Activated CD4-positive, alpha-beta T cell treated with anti-CD3 and anti-CD28 coated beads for 36 hours (primary cell): ENCODE measurements at places on chromosomes 6 and 20.
A peak's percentile ranks its signal among the peaks of the same experiment; 100 is the strongest.

DNA sequence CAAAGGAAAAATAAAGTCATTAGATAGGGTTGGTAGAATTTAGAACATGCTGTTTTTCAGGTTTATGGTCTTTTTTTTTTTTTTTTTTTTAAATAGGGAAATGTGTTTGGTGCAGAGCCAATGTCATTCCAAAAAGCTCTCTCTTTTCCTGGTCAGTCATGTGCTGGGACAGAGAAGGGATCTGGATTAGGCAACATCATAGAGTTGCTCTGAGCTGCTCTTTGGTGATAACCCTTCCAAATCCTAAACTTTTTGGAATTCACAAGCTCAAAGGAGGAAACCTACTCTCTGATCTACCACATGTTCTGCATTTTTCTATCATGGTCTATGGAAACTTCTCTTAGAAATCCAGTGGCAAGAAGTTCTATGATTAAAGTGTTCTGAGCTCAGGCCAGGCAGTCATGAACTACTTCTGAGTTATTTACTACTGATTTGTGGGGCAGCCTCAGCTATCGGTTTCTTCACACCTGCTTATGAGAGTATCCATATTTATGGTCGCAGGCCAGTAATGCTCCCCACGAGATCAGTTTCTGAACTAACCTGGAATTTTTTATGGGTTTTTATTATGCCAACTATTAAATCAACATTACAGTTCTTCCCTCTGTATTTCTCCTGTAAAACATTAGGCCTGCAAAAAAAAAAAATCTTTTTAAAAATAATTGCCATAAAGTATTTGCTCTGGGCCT, 4.8 kb downstream of the EDN1 start:
- DNase-seq = no peak

DNA sequence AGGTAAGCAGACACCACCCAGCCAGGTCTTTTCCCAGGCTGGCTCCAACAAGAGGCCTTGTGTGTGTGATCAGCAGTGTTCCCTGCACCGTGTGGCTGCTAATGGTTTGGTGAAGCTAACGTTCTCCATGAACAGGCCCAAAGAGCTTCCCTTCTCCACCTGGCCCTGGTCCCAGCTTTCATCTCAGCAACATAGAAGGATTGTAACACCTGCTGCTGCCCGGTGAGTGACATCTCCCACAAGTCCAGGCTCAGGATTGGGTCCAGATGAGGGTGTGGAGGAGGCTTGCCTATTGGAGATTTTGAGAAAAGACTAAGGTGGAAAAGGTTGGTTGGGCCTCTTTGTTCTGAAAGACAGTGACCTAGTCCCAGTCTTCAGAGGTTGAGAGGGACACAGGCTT, 89.6 kb downstream of the TMEM242 start:
- DNase-seq = no peak

DNA sequence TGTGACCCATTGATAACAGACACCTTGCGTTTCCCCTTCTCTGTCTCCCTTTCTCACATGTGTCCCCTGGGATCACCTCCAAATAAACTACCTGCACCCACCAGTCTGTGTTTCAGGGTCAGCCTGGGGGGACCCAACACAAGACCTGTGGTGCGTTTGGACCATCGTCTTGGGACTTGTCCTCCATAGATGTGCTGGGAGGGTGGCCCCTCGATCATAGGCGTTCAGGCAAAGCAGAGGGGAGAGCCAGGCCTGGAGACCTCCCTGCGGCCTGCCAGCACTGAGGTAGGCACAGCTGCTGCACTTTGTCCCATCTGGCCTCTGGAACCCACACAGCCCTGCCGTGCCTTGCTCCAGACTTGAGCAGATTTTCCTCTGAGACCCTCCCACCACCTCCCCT, 18.1 kb downstream of the CST9 start:
- no peak for DNase-seq

- DNase-seq = peak; percentile 27
Measured at GRCh38 chr6:11291582-11291981, 59.1 kb upstream of the NEDD9 start.

- DNase-seq = no peak
Measured at GRCh38 chr6:133778414-133779130, 110.3 kb upstream of the TCF21 start.

- DNase-seq = no peak
Measured at GRCh38 chr6:139655783-139656705, 281.6 kb upstream of the CITED2 start.

GRCh38 chr6:107823047-107823557, 1.0 kb downstream of the SCML4 start:
- peak; percentile 77 for DNase-seq

GRCh38 chr6:165726290-165726875, 63.3 kb upstream of the PDE10A start:
- no peak for DNase-seq

DNA sequence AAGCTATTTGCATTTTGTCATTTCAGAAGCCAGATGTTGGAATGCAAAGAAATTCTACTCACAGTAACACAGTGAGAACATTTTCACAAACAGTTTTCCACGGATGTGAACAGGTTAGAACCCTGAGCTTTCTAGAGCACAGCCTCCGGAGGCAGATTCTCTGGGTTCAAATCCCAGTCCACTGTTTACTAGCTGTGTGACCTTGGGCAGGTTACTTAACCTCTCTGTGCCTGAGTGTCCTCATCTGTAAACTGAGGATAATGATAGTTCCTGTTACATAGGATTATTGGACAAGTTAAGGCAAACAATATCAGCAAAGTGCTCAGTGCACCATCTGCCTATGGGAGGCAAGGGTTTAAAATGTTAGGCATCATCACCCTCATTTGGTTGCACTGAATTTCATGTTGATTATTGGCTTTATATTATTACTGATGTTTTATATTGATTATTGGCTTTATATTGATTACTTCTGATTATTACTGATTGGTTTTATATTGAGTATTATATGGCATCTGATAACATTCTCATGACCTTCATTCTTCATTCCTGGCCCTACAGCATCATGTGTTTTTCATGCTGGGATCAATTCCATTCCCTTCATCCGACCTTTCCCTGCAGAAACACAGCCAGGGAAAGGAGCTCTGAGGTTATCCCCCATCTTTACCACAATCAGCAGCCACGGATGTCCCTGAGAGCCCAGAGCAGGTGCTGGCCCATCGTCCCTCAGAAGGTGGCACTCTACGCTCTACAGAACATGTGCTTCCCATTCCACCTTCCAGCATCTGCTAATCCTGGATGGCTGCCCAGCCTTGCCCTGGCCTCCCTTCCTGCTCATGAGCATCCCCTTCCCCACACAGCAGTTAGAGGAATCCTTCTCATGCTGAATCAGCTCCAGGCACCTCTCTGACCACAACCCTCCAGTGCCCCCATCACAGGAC, 283.1 kb downstream of the PREX1 start:
- no peak for DNase-seq

GRCh38 chr6:156191895-156192294, 585.3 kb upstream of the ARID1B start:
- no peak for DNase-seq

DNA sequence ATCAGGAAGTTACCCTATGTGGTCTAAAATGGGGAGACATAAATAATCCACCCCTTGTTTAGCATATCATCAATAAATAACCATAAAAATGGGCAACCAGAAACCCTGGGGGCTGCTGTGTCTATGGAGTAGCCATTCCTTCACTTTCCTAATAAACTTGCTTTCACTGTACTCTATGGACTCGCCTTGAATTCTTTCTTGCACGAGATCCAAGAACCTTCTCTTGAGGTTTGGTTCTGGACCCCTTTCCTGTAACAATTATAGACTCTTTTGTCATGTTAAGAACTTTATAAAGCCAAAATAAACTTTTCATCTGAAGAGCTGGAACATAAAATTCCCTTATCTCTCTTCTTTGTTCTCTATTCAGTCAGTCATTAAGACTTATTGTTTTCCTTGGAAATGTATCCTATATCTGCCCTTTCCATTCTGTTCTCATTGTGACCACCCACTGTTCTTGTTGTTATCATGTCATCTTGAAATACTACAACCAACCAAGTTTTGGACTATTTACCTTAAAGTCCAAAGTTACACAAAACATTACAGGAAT, 29.3 kb upstream of the ZBTB24 start:
- DNase-seq = no peak

DNA sequence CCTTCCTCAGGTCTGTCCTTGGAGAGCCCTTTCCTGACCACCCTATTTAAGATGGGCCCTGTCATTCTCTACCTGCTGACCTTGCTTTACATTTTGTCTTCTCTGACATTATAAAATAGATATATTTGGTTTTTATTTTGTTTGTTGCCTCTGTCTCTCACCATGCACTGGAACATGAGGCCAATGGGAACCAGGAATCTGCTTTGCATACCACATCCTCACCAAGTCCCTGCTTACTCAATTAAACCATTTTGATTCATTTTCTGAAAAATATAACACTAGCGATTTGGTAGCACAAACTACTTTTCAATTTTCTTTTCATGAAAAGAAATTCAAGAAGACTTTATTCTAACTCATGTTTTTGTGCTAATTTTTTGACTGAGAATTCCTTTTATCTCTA, 32.8 kb upstream of the POPDC3 start:
- peak; percentile 24 for DNase-seq

GRCh38 chr20:61027218-61027617, 224.8 kb upstream of the CDH4 start:
- no peak for DNase-seq

- no peak for DNase-seq
Measured at GRCh38 chr20:41051009-41051825, 22.6 kb downstream of the TOP1 start.

GRCh38 chr6:56793938-56794337, 151.2 kb upstream of the DST start:
- DNase-seq = no peak

DNA sequence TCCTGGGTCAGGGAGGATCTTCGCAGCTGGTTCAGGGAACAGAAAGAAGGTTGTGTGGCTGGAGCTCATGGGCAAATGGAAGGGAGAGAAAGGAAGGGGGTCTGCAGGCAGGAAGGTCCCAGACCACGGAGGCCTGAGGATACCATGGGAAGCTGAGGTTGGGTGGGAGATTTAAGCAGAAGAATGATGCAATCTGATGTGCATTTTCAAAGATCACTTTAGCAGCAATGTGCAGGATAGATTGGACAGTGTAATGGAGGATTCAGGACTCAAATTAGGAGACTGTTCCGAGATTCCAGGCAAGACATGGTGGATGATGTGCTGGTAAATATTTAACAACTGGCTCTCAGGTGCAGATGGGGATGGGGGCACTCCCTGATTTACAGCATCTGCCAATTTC, 5.8 kb upstream of the RRBP1 start:
- no peak for DNase-seq

GRCh38 chr6:4450237-4450636, 314.9 kb upstream of the ECI2 start:
- DNase-seq = no peak

GRCh38 chr20:62804021-62804626, 511 bp upstream of the OGFR start:
- DNase-seq = no peak

DNA sequence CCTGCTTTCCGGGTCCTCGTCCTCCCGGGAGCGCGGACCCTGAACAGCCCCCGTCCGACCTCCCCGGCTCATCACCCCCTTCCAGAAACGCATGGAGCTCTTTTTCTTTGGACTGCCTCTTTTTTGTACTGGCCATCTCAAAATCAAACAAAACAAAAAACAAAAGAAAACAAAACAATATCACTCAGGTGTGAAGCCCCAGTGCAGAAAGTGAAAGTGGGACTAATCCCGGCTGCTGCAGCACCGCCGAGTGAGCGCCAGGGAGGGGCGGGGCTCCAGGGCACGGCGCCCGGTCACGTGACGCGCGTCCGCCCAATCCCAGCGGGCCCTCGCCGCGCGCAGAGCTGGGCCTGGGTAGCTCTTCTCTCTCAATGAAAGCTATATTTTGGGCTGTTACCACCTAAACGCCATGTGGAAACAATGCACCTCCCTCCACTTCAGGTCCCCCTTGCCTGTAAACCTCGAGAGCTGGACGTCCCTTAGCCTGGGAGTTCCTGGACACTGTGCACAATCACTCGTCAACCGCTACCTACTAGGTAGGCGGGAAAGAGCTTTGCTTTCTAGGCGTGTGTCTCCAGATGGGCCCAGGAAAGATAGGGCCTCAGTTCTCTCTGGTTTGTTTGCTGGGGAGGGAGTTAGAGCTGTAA, 93.7 kb upstream of the PRDM1 start:
- peak; percentile 94 for DNase-seq

GRCh38 chr6:105711216-105711615, 308.3 kb upstream of the PREP start:
- DNase-seq = no peak

- no peak for DNase-seq
Measured at GRCh38 chr6:47769982-47770381, 11.8 kb upstream of the OPN5 start.

- no peak for DNase-seq
Measured at GRCh38 chr20:52270001-52270606, 78.5 kb upstream of the ZFP64 start.

DNA sequence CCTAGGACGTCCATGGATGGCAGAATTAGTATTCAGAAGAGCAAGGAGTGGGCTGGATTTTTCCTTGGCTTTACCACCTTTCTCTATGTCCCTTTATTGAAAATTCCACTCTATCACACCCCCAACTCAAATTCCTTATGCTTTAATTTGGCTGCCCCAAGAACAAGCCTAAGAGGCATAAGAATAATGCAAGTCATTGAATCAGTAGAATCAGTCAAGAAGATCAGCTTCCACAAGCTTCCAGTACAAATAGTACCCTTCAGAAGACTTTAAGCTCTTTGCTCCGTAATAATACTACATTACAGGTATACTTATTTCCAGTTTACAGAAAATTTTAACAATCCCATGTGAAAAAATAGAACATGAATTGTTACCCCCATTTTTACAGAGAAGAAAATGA, 51.0 kb upstream of the SNAP25 start:
- DNase-seq = no peak

DNA sequence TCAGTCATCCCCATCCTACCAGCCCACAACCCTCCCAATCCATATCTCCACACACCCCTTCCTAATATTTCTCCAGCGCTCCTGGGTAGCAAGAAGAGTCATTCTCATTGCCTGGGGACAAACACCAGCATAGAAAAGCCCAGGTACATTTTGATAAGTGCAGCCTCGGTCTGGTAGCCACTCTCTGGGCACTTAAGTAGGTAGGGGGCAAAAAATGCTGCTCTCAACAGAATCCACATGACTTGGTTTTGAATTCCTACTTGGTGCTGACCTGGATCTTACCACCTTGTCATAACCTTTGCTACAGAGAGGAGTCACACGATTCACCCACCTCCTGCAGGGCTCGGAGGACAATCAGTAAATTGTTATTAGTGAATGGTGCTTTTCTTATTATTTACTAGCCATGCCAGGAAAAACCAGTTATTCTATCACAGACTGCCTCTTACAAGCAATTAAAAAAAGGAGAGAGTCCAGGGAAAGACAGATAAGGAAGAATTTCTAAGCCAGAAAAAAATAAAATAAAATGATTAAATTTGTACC, 249.1 kb downstream of the LY86 start:
- DNase-seq = no peak

GRCh38 chr20:38599410-38599882, 2.2 kb upstream of the ARHGAP40 start:
- DNase-seq = no peak

DNA sequence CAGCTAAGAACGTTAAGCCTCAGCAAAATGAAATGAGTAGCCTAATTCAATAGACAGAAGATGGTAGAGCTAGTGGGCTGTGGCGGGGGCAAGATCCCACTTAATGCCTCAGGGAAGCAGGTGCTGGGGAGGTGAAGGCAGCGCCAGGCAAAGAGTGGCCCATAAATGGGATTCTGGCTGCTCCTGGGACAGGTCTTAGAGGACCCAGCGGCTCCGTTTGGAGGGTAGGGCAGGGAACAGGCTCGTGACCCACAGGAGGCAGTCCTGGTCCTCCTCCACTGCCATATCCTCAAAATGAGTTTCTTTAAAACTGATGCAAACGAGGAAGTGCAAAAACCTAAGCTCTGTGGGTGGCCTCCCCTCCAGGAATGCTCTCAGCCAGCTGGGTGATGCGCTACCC, 32.7 kb downstream of the SAYSD1 start:
- no peak for DNase-seq
